Stimulated activated CD4-positive, alpha-beta T cell treated with anti-CD3 and anti-CD28 coated beads, Interleukin-12 subunit alpha, Interleukin-12 subunit beta, amount 100 ng/mL, for 24 hours (primary cell): ENCODE measurements at places on chromosomes 12 and 14.

- DNase-seq: no peak
Measured at GRCh38 chr12:40405419-40405818, 180.6 kb downstream of the LRRK2 start.

DNA sequence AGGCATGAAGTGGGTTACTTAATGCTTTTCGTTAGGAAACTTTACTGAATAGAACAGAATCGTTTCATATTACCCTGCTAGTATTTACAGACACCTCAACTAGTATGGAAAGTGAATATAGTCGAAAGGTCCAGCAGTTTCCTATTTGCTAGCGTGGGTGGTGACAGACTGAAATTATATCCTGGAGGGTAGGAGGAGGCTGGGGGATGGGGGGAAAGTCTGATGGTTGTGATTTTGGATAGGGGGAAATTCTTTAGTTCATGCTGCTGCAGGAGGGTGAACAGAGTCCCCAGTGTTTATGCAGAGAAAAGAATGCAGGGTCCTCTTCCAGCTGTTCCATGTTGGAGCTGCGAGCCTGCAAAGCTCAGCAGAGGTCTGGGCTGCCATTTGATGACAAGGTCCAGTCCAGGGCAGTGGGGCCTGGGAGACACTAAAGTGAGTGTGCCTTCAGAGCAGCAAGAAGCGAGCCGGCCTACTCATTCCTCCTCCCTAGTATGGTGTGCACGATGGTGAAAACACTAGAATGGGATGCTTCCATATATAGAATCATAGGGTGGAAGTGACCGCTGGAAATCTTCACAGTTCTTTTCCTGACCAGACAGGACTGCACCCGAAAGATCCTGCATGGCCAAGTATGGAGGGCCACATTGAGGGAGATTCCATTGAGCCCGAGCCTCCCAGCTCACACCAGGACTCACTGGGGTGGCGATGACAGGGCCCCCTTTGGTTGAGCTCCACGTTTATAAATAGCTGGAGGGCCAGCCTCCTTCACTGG, 2.1 kb downstream of the SAMD4A start:
- DNase-seq: no peak

GRCh38 chr14:90697577-90698206, 118.5 kb downstream of the TTC7B start:
- peak; percentile 67 for DNase-seq

GRCh38 chr12:69981881-69982475, 157.0 kb downstream of the MYRFL start:
- DNase-seq: no peak
